ENCODE measurements at places on chromosomes 12 and 14.

GRCh38 chr12:121277374-121277759, 19.1 kb downstream of the CAMKK2 start:
- DNase-seq: no peak

DNA sequence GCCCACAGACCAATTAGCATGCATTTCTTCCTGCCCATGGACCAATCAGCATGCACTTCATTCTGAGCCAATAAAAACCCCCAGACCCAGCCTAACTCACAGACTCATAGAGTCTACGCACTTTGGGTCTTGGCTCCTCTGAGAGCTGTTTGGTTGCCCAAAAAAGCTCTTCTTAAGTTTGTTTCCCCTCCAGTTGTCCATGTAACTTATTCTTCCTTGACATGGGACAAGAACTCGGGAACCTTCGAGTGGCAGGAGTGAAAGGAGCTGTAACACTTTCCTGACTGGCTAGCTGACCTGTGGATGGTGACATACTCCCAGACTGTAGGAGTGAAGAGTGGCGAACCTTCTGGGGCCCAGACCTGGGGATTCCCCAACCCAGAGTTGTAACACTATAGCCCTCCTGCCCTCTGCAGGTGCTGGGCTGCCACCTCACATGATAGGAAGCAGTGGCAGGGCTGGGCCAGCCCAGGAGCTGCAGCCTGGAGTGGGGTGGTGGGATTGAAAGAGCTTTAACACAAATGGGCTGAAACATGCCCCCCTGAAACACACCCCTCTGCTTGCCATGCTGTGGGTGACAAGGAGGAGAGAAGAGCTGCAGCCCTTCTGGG, 4.4 kb upstream of the BTBD7 start:
- DNase-seq: no peak

- DNase-seq: no peak
Measured at GRCh38 chr12:104079024-104079423, 14.7 kb downstream of the HCFC2 start.

DNA sequence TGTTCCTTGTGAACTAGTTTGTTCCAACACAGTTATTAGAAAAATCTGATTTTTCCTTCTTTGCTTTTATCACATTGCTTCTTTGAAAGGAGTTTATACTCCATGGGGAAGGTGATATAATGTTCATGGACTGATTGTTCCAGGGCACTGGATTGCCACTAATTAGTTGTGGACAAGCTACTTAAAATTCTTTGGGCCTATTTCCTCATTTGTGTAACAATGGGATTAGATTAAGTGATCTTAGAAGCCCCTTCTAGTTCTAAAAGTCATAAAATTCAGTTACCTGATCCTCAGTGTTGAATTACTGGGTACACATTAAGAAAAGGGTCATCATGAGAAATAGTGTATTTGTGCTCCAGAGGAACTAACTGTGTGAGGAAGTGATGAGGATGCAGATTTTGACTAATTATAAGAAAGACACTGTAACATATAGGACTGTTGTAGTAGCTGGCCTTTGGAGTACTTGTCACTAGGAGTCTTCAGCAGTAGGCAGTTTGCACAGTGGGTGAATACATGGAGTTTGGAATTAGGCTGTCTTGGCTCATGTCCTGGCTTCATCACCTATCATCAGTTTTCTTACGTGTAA, 82.2 kb downstream of the MIA2 start:
- no peak for DNase-seq
